ENCODE measurements at places on chromosomes 4 and X. TPM values are rescaled to one million over a fixed set of nuclear protein-coding genes. Genes with fewer than 3 reads are reported as not detected.

- peaks cover 6% of the 10 kb centered on the region for H3K27me3 ChIP-seq
- H3K4me1 ChIP-seq = no peaks in the 10 kb centered on the region
- H3K4me3 ChIP-seq = no peak overlapping the region
- H3K27ac ChIP-seq = no peak overlapping the region
- no peak for DNase-seq
Measured at GRCh38 chr4:121654738-121655137, 42.0 kb downstream of the ANXA5 start.

- no peak overlapping the region for H3K4me3 ChIP-seq
- H3K27me3 ChIP-seq = peaks cover 2% of the 10 kb centered on the region
- H3K4me1 ChIP-seq = no peaks in the 10 kb centered on the region
- no peak overlapping the region for H3K27ac ChIP-seq
- DNase-seq = no peak
Measured at GRCh38 chr4:175891231-175891630, 79.2 kb upstream of the GPM6A start.

DNA sequence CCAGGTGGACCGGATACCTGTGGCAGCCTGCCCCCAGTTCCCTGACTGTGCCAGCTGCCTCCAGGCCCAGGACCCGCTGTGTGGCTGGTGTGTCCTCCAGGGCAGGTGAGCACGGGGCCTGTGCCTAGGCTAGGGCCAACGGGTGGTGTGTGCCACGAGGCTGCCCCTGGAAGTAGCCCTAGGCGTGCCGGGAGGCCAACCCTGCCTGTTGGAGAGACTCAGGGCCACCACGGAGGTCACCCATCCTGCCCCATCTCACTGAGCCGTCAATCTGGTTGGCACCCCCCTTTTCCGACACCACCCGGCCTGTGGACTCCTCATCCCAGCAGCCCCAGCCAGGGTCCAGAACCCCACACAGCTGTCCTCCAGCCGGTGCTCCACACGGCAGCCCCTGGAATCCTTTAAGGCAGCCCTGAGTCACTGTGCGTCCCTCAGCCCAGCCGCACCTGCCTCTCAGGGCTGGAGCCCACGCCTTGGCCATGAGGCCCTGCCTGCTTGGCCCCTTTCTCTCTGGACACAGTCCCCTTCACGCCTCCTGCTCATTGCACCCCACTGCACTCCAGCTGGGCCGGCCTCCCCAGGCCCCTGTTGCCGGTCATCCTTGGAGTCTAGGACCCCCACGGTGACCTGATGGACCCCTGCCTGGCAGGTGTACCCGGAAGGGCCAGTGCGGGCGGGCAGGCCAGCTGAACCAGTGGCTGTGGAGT, 5.3 kb downstream of the PLXNB3 start:
- no peak overlapping the region for H3K4me3 ChIP-seq
- no peak overlapping the region for H3K27ac ChIP-seq
- H3K4me1 ChIP-seq = peaks cover 6% of the 10 kb centered on the region
- H3K36me3 ChIP-seq = no peaks in the 10 kb centered on the region
- no peaks in the 10 kb centered on the region for H3K27me3 ChIP-seq

DNA sequence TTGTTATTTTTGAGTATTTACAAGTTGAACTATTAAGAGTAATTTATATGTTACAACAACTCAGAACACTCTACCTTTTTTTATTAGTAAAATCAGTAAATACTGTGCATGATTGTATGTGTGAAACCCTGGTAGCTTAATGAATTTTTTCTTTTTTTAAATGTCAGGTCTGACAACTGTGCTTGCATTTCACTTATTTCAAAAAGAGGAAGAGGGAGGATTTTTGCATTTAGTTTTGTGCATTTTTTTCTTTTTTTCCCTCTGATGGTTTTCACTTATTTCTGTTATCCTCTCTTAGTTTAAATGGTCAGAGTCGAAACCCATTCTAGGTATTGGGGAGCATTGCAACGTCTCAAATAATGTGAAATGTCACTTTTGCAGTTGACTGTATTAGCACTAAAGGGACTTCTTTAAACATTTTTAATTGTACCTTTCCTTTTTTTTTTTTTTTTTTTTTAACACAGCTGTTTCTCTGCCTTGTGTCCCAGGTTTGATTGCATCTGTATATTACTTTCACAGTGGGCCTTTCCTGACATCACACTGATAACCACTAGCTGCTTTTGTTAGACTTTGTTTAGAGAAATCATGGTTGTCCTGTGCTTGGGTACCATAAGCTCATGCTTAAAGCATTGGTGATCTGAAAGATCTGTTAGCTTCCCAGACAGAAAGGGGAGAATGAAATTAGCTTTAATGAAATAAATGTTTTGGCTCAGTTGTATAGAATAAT, 28.5 kb downstream of the MOB1B start:
- H3K4me3 ChIP-seq = no peak overlapping the region
- H3K36me3 ChIP-seq = peaks cover 1% of the 10 kb centered on the region

- H3K36me3 ChIP-seq = no peaks in the 10 kb centered on the region
- H3K27ac ChIP-seq = no peak overlapping the region
- no peak overlapping the region for H3K4me3 ChIP-seq
- H3K4me1 ChIP-seq = no peaks in the 10 kb centered on the region
- DNase-seq = no peak
- H3K27me3 ChIP-seq = peaks cover 30% of the 10 kb centered on the region
Measured at GRCh38 chr4:186024637-186025407, 44.1 kb upstream of the TLR3 start.

DNA sequence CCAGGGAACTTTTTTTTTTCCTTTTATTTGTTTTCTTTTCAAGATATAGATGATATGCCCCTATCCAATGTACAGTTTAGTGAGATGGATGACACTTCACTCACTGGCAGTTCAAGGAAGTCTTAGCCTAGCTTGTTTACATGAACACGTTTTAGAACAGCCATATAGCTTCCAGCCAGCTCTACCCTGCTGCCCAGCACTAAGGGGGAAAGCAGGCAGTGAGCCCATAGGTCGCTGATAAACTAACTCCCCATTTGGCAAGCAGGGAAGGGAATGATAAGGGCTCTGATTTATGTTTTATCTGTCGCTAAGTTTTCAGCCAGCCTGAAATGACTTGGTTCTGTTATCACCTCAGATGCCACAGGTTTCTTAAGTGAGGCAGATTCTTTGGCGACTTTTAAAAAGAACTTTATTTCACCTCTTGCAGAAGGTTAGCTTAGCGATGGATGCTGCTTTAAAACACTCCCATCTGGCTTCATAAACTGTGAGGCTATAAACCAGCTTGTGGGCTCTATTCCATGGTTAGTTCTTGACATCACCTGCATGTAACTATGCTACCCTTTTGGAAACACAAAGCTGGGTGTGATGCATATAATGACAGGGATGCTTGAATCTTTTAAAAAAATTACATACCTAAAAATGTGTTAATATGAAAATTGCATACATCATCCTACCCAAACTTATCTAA, 348.4 kb downstream of the FBXO8 start:
- no peak for DNase-seq
- H3K36me3 ChIP-seq = no peaks in the 10 kb centered on the region
- H3K27ac ChIP-seq = no peak overlapping the region
- H3K4me3 ChIP-seq = no peak overlapping the region

DNA sequence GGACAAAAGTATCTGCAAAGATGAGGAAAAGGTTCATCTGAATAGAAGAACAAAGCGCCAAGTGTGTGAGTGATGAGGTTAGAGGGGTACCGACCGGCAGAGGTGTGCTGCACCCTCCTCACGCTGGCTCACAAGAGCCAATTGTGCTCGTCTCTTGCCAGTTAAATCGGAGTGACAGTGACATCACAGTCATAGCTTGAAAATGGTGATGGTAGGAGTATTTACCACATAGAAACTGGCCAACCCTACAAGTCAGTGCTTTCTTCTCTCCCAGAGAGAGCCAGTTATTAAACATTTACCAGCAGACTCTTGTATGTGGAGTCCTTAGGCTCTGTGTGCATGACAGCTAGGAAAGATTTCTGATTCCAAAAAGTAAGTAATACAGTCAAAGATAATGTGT, 32.4 kb downstream of the CLDN22 start:
- peaks cover 12% of the 10 kb centered on the region for H3K36me3 ChIP-seq
- H3K27me3 ChIP-seq = no peaks in the 10 kb centered on the region
- H3K4me1 ChIP-seq = no peaks in the 10 kb centered on the region

- H3K4me1 ChIP-seq = no peaks in the 10 kb centered on the region
- no peak for DNase-seq
- H3K27ac ChIP-seq = no peak overlapping the region
- no peaks in the 10 kb centered on the region for H3K36me3 ChIP-seq
- H3K27me3 ChIP-seq = peaks cover 5% of the 10 kb centered on the region
Measured at GRCh38 chr4:155590796-155591585, 75.7 kb upstream of the GUCY1A1 start.

GRCh38 chr4:130368668-130369067, 1272.7 kb downstream of the C4orf33 start:
- no peaks in the 10 kb centered on the region for H3K36me3 ChIP-seq
- H3K4me3 ChIP-seq = no peak overlapping the region
- no peaks in the 10 kb centered on the region for H3K27me3 ChIP-seq
- no peak overlapping the region for H3K27ac ChIP-seq
- no peak for DNase-seq
- H3K4me1 ChIP-seq = no peaks in the 10 kb centered on the region

The C1QTNF7 gene
- total RNA-seq = not detected

The CCDC110 gene
- total RNA-seq = 0.57 TPM

The PGRMC2 gene
- total RNA-seq = 19.2 TPM

The ABCG2 gene
- 0.35 TPM for total RNA-seq

The ATOH1 gene
- total RNA-seq = not detected

The VSIG4 gene
- not detected for total RNA-seq

All from activated naive CD4-positive, alpha-beta T cell treated with anti-CD3 and anti-CD28 coated beads for 36 hours (primary cell).